Activated CD4-positive, alpha-beta T cell treated with anti-CD3 and anti-CD28 coated beads, Interleukin-2, amount 10 ng/mL, durations not matched to agents 7 days and 5 days (primary cell): ENCODE measurements at places on chromosomes 16 and 17. TPM values are rescaled to one million over a fixed set of nuclear protein-coding genes. Genes with fewer than 3 reads are reported as not detected.

Gene KRT33A
- total RNA-seq, result not detected

Gene OR1A1
- not detected for total RNA-seq

Gene ARL5C
- total RNA-seq, result 0.15 TPM

Gene PERCC1
- not detected for total RNA-seq

Gene SLC5A11
- not detected for total RNA-seq

DNA sequence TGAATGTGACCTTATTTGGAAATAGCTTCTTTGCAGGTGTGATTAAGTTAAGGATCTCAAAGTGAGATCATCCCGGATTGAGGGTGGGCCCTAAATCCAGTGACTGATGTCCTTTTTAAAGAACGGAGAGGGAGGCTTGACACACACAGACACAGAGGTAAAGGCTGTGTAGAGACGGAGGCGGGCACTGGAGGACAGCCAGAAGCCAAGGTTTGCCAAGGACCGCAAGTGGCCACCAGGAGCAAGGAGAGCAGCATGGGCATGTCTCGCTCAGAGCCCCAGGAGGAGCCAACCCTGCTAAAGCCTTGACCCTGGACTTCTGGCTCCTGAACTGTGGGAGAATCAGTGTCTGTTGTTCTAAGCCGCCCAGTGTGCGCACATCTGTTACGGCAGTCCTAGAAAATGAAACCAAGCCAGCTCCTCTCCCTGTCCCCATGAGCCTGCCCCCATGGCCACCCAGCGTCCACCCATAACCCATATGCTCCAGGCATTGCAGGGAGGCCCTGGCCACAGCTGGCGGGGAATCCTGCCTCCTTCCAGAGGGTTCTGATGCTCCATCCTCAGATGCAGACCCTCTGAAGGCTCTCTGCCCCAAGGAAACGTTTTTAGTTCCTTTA, 15.2 kb downstream of the CNGB1 start:
- no peak for DNase-seq
- no peaks in the 10 kb centered on the region for H3K36me3 ChIP-seq
- no peak overlapping the region for H3K4me3 ChIP-seq
- no peak overlapping the region for H3K27ac ChIP-seq
- H3K4me1 ChIP-seq, result no peaks in the 10 kb centered on the region

GRCh38 chr16:59295993-59296736, 562.0 kb upstream of the GOT2 start:
- no peak overlapping the region for H3K27ac ChIP-seq
- no peaks in the 10 kb centered on the region for H3K36me3 ChIP-seq
- no peak overlapping the region for H3K4me3 ChIP-seq
- H3K4me1 ChIP-seq, result no peaks in the 10 kb centered on the region
- no peak for DNase-seq

GRCh38 chr16:30491744-30492308, 19.3 kb downstream of the ITGAL start:
- H3K27ac ChIP-seq, result peak overlapping the region; percentile 82
- peaks cover 50% of the 10 kb centered on the region for H3K4me1 ChIP-seq
- H3K36me3 ChIP-seq, result peaks cover 65% of the 10 kb centered on the region

GRCh38 chr16:61858988-61859387, 177.2 kb downstream of the CDH8 start:
- H3K27ac ChIP-seq, result no peak overlapping the region
- DNase-seq, result no peak
- no peak overlapping the region for H3K4me3 ChIP-seq
- no peaks in the 10 kb centered on the region for H3K36me3 ChIP-seq

DNA sequence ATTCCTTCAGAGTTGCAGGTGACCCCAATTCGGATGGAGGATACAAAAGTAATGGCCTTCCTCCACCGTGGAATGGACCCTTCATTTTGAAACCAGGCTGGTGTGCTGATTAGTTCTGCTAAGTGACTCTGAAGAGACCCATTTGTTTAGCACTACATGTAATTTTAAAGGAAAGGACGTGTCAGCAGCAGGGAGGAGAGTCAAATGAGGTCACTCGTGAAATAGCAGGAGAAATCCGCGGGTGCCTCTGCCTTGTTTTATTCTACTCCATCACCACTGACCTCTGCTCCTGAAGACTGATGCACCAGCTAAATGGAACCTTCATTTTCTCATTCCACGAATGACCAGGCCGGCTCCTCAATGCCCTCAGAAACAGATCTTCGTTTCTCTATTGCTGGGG, 589.2 kb downstream of the CDH11 start:
- DNase-seq, result no peak
- no peak overlapping the region for H3K27ac ChIP-seq
- no peaks in the 10 kb centered on the region for H3K4me1 ChIP-seq
- no peaks in the 10 kb centered on the region for H3K27me3 ChIP-seq
- no peaks in the 10 kb centered on the region for H3K36me3 ChIP-seq

DNA sequence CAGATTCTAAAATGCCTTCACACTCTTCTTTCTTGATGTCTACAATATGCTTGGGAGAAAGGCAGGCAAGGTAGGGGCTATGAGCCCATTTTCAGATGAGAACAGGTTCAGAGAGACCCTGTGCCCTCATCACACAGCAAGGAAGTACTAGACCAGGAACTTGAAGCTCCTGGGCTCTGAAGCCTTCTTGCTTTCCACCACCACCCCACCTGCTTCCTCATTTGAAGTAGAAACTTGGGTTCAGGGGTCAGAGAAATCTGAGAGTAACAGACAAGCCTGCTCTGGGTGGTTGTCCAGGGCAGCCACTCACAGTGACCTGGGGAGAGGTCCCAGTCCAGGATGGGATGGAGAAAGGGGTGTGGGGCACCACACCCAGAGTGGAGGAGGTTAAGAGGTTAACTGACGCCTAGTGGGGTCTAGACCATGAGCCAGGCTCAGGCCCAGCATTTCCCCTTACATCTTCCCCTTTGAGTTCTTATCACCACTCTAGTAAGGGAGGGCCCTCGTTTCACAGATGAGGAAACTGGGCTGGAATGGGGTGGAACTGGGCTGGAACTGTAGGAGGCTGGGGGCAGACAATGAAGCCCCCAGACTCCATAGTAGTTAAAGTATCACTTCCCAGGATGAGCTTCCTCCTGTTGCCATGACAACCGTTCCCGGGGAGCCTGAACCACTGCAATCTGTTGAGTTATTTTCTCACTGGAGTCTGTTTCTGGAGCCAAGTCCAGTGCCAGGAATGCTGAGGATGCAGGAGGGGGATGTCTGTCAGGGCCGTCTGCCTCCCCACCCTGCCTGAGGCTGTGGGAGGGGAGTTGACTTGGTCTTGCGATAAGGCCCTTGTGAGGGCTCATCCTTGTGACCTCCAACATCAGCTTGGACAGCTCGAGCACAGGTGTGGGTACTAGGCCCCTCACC, 16.2 kb upstream of the PHF12 start:
- H3K4me3 ChIP-seq, result no peak overlapping the region
- DNase-seq, result no peak
- peak overlapping the region; percentile 26 for H3K27ac ChIP-seq
- peaks cover 9% of the 10 kb centered on the region for H3K27me3 ChIP-seq
- H3K36me3 ChIP-seq, result no peaks in the 10 kb centered on the region

- no peak for DNase-seq
- no peaks in the 10 kb centered on the region for H3K27me3 ChIP-seq
- H3K4me1 ChIP-seq, result no peaks in the 10 kb centered on the region
- no peak overlapping the region for H3K4me3 ChIP-seq
Measured at GRCh38 chr16:58859958-58860669, 126.0 kb upstream of the GOT2 start.

- H3K4me1 ChIP-seq, result peaks cover 9% of the 10 kb centered on the region
- H3K4me3 ChIP-seq, result no peak overlapping the region
- no peak overlapping the region for H3K27ac ChIP-seq
Measured at GRCh38 chr17:74524653-74525464, 6.4 kb downstream of the CD300LB start.

DNA sequence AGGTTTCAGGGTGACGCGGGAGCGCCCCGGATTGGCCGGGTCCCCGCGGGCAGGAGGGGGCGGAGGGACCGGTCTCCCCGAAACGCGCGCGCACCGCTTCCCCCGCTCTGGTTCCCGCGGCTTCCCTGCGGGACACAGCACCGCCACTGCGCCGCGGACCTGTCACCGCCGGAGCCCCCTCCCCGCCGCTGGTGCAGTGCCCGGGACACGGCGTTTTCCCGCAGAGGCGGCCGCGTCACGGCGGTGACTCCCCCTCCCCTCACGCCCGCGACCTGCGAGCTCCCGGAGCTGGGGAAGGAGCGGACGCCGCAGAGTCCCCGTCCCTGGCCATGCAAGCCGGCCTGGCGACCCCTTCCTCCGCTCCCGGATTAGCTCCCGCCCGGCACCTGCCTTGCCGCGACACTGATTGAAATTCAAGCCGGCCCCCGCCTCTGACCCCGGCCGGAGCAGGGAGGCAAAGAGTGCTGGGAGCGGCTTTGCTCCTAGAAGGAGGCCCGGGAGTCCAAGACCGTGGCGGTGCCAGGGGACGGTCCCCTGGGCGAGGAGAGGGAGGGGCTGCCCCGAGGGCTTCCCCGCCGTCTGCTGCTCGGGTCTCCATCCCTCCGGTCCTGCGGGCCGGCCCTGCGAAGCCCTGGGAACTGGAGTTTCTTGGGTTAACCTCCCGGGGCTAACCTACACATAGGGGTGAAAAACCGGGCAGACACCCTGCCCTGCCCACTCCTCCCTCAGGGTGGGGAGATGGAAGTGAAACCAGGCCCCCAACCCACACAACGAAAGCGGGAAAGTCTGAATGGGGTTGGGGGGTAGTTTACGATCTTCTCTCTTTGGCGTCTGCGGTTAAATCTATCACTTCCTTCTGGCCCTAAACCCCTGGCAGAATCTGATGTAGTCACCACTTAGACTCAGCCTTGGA, 1.0 kb downstream of the RHBDL3 start:
- peak; percentile 38 for DNase-seq
- peak overlapping the region; percentile 25 for H3K27ac ChIP-seq
- peaks cover 79% of the 10 kb centered on the region for H3K27me3 ChIP-seq
- peaks cover 1% of the 10 kb centered on the region for H3K36me3 ChIP-seq

DNA sequence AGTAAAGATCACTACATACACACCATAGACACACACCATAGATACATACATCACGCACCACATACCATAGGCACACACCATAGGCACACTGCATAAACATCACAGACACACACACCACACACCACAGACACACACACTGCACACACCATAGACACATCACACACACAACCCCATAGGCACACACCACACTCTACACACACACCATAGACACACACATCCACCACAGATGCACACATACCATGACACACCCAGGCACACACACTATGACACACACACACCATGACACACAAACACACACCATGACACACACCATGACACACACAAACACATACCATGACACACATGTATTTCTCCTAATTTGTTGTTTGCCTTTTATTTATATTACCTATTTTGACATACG, 14.1 kb downstream of the TBC1D16 start:
- H3K27ac ChIP-seq, result no peak overlapping the region
- no peak overlapping the region for H3K4me3 ChIP-seq
- no peaks in the 10 kb centered on the region for H3K27me3 ChIP-seq
- DNase-seq, result no peak

GRCh38 chr17:17902877-17903276, 66.1 kb upstream of the SREBF1 start:
- H3K4me3 ChIP-seq, result no peak overlapping the region
- no peaks in the 10 kb centered on the region for H3K27me3 ChIP-seq
- DNase-seq, result no peak
- H3K36me3 ChIP-seq, result peaks cover 13% of the 10 kb centered on the region
- no peak overlapping the region for H3K27ac ChIP-seq
